HT-29 (cell line): ENCODE measurements at places on chromosomes 16 and 17.

DNA sequence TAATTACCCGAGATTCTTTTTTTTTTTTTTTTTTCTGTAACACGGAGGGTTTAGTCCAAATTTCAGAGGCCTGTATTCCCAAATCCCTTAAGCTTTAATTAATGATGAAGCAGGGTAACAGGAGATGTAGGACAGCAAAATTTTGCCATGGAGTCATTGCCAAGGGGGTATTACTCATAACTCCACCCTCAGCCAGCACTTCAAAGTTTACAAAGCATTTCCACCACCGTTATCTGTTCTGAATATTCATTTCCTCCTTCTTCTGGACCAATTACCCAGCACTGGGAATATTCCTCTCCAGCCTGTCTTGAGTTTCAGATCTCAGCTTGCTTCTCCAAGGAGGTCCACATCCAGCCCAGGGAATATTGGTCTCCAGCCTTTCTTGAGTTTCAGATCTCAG, 747.5 kb upstream of the EEF2KMT start:
- no peak for DNase-seq

DNA sequence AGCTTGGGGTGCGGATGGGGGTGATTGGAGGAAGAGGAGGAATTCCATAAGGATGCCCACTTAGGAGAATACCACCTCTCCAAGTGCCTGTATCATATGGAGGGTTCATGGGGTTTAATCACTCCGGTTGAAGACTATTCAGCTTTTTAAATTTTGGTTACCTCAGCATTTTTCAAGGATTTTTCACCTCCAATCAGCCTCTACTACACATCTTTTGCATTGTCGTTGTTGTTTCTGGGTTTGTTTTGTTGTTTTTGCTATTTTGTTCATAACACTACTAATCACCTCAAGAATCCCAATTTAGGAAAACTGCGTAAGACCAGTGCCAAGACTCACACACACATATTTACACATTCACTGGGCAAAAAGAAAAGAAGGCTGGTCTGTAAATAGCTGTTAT, 619.5 kb upstream of the CDH5 start:
- DNase-seq: no peak

DNA sequence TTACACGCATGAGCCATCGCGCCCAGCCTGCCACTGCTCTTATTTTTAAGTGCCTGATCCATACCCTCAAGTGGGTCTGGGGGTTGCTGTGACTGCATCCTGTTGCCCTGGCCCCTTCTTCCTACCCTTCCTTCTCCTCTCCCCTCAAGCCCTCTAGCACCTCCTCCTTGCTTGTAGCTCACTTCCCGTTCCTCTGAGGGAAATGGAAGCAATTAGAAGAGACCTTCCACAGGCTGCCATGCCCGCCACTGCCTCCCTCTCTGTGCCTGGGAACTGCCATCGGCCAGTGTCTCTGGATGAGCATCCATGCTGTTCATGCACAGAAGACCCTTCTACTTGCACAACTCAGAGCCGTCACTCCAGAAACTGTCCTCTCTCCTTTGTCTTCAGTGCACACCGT, 10.6 kb upstream of the TFAP4 start:
- DNase-seq: no peak

GRCh38 chr16:66903544-66904427, 14.9 kb downstream of the CDH16 start:
- no peak for DNase-seq
